ENCODE measurements at places on chromosomes 13 and 19.

DNA sequence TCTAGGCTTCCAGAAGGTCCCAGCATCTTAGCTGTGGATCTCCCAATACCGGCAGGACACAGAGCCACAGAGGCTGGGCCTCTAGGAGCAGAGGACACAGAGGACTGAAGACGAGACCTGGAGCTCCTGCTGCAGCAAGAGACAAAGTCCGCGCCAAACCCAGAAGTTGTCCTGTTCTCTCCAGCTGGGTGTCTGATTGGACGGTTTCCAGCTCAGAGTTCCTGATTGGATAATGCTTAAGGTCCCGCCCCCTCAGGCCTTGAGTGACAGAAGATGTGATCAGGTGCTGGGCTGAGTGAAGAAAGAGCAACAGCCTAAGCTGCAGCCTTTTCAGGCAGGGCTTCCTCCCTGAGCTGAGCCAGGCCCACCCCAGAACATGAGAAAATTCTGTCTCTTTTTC, 59.9 kb upstream of the ZNF85 start:
- no peak for DNase-seq

DNA sequence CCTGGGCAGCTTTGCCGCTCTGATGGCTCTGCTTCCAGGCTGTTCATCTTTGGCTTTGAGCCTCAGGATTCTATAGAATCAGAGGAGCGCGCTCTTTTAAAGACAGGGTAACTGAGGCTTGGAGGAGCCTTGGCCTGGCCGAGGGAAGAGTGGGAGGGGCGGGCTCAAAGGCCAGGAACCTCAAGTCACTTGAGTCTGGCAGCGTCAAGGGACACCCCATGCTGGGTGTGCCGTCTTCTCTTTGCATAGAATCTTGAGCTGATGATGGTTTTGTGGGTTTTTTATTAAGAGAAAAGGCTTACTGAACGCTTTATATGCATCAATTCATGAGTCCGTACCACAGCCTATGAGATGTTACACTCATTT, 1.1 kb downstream of the PGLS start:
- DNase-seq = no peak

DNA sequence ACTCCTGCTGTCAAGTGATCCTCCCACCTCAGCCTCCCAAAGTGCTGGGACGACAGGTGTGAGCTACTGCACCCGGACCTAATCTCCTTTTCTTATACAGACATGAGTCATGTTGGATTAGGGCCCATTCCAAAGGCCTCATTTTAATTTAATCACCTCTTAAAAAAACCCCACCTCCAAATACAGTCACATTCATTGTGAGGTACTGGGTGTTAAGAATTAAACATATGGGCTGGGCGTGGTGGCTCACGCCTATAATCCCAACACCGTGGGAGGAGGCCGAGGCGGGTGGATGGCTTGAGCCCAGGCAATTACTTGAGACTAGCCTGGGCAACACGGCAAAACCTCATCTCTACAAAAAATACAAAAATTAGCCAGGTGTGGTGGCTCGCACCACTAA, 46.6 kb downstream of the PIN1 start:
- DNase-seq = no peak

- no peak for DNase-seq
Observed at GRCh38 chr13:114141261-114141996, 9.0 kb upstream of the RASA3 start.

- no peak for DNase-seq
Observed at GRCh38 chr19:8074501-8074900, 21.9 kb downstream of the CCL25 start.

GRCh38 chr13:24995225-24995804, 100.6 kb upstream of the PABPC3 start:
- peak; percentile 43 for DNase-seq

- no peak for DNase-seq
Observed at GRCh38 chr13:97967226-97967625, 13.8 kb downstream of the IPO5 start.

GRCh38 chr13:49040872-49041271, 65.2 kb downstream of the FNDC3A start:
- no peak for DNase-seq

- DNase-seq = no peak
Observed at GRCh38 chr13:50636007-50636704, 207.3 kb downstream of the DLEU7 start.

- no peak for DNase-seq
Observed at GRCh38 chr13:27171244-27171826, at the start of gene USP12. USP12 (minus strand) TSS chr13:27171811; CDS start chr13:27171639, 172 bp downstream.

GRCh38 chr19:46834121-46834520, 16.5 kb downstream of the AP2S1 start:
- DNase-seq = no peak

DNA sequence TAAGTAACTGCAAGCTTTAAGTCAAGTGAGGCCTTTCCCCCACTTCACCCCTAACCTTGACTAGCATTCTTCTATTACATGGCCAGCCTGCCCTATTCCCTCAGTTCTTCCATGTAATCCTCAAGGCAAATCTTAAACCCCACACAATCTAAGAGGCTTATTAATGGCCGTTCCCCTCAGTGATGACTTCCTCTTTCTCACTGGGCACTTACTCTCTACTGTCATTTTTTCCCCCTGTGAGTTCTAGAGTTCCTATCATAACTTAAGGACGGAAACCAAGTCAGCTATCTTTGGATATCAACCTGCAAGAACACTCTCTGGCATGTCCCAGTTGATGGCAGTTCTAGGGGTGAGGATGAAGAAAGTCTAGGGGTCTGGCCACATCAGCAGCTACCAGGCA, 131.2 kb downstream of the DCLK1 start:
- DNase-seq = no peak

- DNase-seq = no peak
Observed at GRCh38 chr19:41868120-41868988, 8.3 kb downstream of the RPS19 start.

DNA sequence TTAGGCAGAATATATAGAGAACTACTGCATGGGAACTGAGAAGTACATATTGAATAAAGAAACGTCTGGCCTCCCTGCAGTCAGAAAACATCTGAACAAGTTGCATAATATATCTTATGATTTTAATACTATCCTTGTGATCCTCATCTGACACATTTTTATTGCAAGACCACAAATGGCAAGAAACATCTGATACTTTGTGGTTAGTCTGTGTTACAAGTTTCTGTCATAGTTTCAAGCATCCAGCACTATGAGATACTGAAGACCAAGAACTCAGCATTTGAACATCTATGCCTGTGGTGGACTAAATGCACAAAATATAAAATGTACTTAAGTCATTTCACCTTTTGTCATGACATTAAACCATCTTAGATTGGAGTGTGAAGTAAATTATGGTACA, 1175.8 kb upstream of the MIR17HG start:
- DNase-seq = no peak

GRCh38 chr13:60214213-60215055, 50.7 kb upstream of the DIAPH3 start:
- no peak for DNase-seq

DNA sequence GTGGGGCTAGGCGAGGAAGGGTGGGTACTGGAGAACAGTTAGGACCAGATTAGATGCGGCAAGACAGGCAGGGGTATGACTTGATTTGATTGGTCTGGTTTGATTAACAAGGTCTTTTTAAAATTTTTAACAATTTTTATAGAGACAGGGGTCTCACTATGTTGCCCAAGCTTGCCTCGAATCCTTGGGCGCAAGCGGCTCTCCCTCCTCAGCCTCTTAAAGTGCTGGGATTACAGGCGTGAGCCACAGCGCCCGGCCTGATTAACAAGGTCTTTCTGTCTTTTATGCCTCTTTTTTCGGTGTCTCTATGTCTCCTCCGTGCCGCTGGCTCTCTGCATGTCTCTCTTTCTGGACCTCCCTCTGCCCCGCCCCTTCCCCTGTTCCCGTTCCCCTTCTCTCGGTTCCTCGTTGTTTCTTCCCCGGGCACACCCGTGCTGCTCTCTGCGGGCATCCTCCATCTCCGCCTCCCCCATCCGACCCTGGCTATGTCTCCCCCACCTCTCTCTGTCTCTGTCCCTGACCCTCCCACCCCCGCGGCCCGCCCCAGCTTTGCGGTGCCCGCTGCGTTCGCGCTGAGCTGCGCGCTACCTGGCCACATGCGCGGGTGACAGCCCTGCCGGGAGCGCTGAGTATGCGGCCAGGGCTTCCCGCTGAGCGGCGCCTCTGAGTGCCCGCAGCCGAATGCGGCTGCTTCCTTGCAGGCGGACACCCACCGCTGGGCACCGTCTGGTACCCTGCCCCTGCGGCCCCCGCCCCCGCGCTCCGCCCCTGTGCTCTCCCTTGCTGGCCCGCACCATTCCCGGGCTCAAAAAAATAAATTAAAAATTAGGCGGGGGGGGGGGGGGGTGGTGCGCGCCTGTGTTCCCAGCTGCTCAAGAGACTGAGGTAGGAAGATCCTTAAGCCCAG, 8.1 kb upstream of the SDHAF1 start:
- DNase-seq = peak; percentile 34

- no peak for DNase-seq
Observed at GRCh38 chr13:24261566-24261965, 47.8 kb upstream of the C1QTNF9 start.

GRCh38 chr13:89310943-89311672, 1639.9 kb downstream of the SLITRK5 start:
- no peak for DNase-seq

- no peak for DNase-seq
Observed at GRCh38 chr19:16850133-16850532, 20.9 kb downstream of the SIN3B start.

DNA sequence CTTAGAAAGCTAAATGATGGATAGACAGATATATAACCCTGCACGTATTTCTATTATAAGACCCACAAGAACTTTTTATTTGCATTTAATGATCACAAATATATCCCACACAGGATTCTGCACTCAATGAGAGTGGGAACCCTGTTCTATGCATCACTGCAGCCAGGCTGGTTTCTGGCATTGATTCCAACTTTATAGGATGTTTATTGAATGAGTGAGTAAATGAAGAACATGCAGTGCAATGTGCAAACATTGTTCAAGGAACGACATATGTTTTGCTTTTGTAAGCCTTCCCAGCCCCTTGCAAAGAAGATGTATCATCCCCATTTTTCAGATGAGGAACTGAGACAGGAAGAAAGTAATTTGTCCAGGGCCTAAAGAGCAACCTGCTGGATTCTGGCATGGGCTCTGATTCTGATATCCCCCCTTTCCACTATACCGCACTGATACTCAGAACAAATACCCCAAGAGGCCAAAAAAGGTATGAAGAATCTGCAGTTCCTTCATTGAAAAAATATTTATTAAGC, 246.3 kb downstream of the LACC1 start:
- DNase-seq = no peak

DNA sequence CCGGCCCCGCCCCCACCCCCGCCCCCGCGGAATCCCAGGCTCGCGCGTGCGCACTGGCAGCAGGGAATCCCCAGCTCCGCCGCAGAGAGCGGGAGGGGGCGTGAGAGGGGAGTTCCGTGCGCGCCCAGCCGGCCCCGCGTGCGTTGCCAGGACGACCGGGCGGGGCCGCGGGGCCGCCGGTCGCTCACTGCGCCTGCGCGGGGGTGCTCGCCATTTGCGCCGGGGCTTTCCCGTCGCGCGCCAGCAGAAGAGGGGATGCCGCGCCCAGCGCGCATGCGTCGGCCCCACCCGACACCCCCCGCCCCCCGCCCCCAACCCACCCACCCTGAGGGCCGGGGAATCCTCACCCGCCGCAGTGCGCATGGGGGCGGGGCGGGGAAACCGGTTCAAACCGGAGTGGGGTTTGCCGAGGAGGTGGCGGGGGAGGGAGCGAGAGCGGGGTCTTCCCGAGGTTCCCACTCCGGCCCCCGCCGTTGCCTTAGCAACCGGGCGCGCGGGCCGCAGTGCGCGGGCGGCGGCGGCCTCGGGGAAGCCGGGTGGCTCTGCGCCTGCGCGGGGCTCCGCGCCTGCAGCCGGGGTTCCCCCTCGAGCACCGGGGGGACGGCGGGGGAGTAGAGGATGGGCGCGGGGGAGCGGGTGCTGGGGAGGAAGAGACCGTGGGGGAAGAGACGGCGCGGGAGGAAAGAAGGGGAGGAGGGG, 15.1 kb downstream of the CCDC124 start:
- DNase-seq = peak; percentile 87

- DNase-seq = no peak
Observed at GRCh38 chr19:36460046-36460445, 29.3 kb downstream of the ZNF566 start.

- no peak for DNase-seq
Observed at GRCh38 chr19:5706876-5707573, 12.9 kb downstream of the LONP1 start.

GRCh38 chr13:73742982-73743381, 391.2 kb downstream of the KLF12 start:
- no peak for DNase-seq

GRCh38 chr19:47389150-47389556, 30.2 kb downstream of the MEIS3 start:
- DNase-seq = no peak

- no peak for DNase-seq
Observed at GRCh38 chr13:97542102-97542685, 108.2 kb downstream of the RAP2A start.

DNA sequence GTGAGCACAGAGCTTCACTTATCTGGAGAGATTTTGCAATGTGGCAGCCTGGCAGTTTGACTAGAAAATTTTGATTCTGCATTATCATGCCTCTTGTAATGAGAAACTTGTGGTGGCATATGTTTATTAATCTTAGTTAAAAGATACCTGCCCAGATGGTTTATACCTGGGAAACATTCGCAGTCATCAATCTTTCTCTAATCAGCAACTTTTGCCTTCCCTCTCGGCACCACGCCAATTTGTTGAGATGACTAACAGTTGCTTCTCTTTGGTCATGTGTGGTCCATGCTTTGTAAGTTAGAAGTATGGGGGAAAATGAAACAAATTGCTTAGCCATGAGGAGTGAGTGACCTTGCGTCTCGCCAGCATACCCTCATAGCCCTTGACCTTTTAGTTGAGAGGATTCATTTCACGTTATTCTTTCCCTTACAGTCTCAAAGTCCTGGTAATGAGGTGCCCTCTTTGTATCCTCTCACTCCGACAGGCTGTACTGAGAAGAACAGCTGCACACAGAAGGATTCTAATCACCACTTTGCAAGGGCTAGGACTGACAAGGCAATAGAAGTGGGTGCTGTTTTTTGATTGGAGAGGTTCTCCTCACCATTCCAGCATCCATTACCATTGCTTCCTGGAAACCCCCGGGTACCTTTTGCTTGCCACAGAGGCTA, 201.4 kb downstream of the OXGR1 start:
- DNase-seq = no peak

- no peak for DNase-seq
Observed at GRCh38 chr19:11538232-11539036, at the start of gene CNN1. CNN1 (plus strand) TSS chr19:11538851; CDS start chr19:11538928, 77 bp downstream.

DNA sequence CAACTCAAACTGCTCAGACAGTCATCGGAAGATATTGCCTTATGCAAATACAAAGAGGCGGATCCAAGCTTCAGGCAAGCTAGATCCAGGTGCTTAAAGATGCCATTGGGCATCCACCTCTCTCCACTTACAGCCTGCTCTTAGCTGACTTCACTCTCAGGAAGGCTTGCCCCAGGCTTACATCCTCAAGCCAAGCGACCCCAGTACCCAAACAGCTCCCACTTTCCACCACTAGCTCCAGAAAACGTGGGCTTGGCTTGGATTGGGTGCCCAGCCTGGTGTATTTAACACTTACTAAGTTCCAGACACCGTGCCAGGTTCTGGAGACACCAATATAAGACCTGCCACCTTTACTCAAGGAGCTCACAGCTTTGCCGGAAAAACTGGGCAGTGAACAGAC, 142.1 kb upstream of the VSTM2B start:
- no peak for DNase-seq
